NCI-H1436 (cell line): ENCODE measurements at places on chromosomes 4 and X.

DNA sequence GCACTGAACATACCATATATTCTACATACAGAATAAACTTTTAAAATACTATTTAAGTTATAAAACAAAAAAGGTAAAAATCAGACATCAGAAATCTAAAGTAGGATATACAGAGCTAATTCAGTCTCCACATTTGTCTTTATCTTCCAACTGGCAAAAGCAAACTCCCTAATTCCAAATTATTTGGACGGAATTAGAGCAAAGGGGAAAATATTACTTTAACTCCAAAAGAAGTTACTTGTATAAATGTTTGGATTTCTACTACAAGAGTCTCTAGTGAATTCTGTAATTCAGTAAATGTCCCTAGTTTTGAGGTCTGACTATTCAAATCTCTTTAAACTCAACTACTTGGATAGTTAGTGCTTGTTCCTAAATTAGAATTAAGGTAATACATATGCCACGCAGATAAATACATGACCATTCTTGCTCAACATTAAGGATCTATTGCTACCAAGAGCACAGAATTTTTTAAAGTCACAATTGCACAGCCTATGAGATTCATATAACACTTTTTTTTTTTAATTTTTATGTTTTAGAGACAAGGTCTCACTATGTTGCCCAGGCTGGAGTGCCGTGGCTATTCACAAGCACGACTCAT, 7.3 kb downstream of the ZNF280C start:
- no peak for DNase-seq

DNA sequence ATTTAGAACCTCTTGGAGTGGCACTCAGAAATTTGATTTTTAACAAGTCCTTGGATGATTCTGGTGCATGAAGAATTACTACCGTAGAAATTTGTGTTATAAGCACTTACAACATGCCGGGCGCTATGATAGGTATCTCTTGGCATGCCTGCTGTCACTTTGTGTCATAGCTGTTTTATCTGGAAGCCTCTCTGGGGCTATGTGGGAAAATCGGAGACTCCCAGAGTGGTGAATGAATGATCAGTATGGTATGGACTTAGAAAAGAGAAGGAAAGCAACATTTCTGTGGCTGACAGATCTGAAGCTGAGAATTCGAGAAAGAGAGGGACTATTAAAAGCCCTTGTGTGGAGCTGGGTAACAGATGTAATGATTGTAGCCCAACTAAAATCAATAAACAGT, 177.4 kb upstream of the MAMLD1 start:
- DNase-seq: no peak

GRCh38 chr4:151250706-151251105, 26.3 kb upstream of the PRSS48 start:
- no peak for DNase-seq

DNA sequence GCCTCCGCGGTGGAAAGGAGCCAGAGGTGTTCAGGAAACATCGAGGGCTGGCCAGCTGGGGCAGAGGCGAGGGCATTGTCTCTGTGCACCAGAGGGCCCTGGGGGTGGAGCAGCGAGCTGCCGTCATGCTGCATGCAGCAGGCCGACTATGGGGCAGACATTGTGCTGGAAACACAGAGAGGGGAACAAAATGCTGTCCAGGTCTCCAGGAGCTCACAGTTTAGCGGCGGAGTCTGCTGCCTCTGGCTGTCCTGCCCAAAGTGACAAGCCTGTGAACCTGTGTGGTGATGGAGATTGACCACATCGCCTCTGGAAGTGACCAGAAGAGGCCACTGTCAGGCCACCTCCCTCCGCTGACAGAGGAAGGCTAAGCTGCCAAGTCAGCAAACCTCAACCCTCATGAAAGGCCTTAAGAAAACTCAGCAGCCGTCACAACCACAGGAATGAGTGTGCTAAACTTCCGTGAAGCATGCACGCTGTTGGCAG, 20.1 kb upstream of the SASH3 start:
- no peak for DNase-seq

DNA sequence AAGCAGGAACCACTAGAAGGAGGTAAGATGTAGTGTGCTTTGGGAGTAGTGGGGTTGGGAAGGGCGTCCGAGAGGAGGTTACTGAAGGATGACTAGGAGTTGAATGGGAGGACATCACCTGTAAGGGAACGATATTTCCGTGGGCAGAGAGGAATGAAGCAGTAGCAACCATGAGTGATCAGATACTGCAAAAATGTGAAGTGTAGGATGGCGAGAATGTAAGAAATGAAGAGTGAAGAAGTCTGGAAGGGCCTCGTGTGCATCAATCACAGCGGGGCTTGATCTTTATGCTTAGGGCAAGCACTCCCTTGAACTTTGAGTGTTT, 594 bp downstream of the MSMO1 start:
- DNase-seq: no peak

- DNase-seq: peak; percentile 24
These were observed 220.1 kb downstream of the DLG3 start for GRCh38 chrX:70664726-70665125.

- no peak for DNase-seq
These were observed 59.0 kb upstream of the C1QTNF7 start for GRCh38 chr4:15368856-15369255.

GRCh38 chr4:146957237-146957636, 11.6 kb upstream of the TTC29 start:
- DNase-seq: no peak

DNA sequence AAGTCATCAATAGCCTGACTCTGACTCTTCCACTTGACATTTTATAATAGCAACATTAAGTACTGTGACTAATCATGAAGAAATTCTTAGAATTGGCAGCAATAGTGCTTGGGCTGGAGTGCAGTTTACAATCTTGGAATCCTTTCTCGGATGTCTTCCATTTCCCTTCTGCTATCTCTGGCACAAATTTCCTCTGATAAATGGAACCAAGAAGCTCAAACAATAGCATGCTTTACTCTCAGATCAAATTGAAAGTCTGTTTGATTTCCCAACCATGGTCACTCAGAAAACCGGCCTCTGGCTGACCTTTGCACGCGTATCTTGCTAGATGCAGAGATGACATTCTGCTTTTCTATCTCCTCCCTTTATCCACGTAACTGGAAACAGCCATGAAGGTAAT, 99.0 kb upstream of the SPANXC start:
- DNase-seq: no peak

GRCh38 chrX:43969504-43970501, 3.4 kb downstream of the NDP start:
- DNase-seq: no peak

- no peak for DNase-seq
These were observed 294.1 kb upstream of the SFRP2 start for GRCh38 chr4:154082760-154083535.

DNA sequence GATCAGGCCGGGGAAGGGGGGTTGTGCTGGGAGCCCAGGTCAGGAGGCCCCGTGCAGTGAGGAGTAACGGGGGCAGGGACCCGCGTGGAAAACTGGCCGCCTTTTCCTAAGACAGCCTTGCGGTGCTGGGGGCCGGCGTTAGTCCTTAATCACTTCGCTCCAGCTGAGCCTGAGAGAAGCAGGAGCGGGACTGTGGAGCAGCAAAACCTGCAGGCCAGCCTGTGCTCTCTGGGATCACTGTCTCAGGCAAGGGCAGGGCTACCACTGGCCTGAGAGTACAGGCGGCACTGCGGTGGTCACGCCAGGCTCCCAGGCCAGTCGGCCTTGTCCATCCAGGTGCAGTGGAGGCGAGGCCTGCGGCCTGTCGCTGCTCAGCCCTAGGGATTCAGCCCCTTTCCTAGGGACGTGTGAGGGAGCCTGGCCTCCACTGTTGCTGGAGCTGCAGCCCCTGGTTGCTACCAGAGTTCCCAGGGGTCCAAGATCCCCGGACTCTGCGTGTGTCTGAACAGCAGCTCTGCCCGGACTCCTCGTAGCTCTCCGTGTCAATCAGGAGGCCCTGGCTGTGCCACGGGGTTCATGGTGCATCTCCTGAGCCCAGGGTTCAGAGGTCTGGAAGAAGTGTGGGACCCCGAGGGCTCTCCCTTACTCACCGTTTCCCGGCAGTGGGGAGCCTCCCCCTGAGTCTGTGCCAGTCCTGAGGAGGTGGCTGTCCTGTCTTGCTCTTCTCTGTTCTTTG, 2141.7 kb upstream of the TENM3 start:
- no peak for DNase-seq

DNA sequence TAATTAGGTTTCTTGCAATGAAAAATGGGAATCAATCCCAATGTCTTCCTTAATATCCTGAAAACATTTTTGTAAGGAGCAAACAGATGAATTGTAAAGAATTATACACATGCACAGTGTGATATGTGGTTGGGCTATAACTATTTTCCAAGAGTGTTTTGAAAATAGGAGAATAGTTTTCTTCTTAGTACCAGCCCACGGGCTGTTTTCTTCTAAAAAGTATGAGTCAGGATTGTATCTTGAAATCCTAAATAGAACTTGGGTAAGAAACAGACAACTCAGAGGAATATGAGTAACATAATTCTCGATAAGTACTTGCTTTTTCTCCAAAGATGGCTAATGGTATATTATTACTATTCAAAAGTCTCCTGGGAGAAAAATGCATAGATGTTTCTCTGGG, 136.7 kb downstream of the MAGEC2 start:
- no peak for DNase-seq

DNA sequence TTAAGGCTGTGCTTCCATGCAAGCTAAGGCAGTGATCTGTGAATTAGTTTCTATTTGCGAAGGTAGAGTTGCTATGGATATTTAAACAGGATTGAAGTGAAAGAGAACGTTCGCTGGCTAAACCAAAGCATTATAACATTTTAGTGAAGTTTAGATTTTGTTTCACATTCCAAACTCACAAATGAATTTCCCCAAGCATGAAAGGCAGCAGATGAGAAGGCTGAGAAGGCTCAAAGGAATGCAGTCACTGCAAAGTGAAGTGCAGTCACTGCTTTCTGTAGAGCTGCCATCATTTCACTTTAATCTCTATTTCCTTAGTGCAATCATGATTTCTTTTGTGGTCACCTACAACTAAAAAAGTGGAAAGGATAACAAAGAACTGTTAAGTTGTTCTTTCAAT, 334.7 kb upstream of the NR3C2 start:
- no peak for DNase-seq

- no peak for DNase-seq
These were observed 10.1 kb upstream of the SAP30 start for GRCh38 chr4:173360587-173361221.

DNA sequence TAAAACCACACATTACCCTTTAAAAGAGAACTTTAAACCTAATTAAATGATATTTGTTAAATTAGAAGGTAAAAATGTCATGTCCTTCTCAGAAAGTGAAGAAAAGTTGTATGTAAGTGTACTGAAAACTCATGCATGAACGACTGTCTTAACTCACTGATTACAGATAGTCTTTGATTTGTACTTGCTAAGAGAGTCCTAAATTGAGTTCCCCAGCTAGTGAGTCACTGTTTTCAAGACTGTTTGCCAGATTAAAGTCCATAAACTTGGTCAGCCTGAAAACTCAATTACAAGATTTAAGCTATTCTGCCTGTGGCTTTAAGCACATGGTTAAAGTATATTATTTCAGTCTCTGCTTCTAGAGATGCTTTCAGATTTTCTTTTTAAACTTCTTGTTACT, 124.9 kb upstream of the ZCCHC13 start:
- no peak for DNase-seq

- no peak for DNase-seq
These were observed 37.8 kb downstream of the PJA1 start for GRCh38 chrX:69127466-69127865.

DNA sequence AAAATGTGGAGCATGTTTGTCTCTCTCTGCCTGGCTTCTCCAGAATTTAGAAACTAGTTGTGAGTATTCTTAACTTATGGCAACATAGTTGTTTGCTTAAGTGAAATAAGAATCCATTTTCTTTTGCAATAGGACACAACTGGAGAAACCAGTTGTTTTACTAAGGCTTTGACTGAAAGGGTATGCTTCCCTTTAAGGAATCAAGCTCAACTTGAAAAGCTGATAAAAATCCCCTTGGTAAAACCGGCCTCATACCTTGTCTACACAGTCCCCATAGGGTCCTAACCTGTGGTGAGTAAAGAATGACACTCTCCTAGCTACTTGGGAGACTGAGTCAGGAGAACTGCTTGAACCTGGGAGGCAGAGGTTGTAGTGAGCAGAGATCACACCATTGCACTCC, 139.8 kb downstream of the NR3C2 start:
- DNase-seq: no peak

- no peak for DNase-seq
These were observed 247.8 kb downstream of the GRID2 start for GRCh38 chr4:92551616-92552015.

GRCh38 chr4:139208404-139208945, 31.5 kb upstream of the ELF2 start:
- no peak for DNase-seq

GRCh38 chr4:84574069-84574720, 8.7 kb upstream of the CDS1 start:
- DNase-seq: no peak

DNA sequence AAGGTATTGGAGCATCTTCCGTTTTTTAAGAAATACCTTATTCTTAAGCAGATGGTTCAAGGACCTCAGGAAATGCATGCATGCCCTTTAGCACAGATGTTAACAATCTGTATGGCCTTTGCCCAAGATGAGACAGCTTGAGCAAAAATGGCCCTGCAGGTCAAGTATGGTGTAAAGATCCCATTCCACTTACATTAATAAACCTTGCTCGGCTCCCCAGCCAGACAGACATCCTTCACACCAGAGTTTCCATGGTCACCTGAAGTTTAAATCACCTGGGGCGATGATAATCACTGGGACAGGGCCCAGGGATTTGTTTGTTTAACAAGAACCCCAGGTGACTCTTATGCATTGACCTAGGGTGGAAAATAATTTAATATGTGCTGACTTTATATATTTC, 287.0 kb upstream of the NOCT start:
- DNase-seq: no peak

GRCh38 chrX:153970357-153971123, 1.1 kb downstream of the HCFC1 start:
- DNase-seq: peak; percentile 75

GRCh38 chr4:26029568-26030131, 115.6 kb downstream of the SMIM20 start:
- no peak for DNase-seq
